ENCODE measurements at places on chromosomes 3 and 15.

DNA sequence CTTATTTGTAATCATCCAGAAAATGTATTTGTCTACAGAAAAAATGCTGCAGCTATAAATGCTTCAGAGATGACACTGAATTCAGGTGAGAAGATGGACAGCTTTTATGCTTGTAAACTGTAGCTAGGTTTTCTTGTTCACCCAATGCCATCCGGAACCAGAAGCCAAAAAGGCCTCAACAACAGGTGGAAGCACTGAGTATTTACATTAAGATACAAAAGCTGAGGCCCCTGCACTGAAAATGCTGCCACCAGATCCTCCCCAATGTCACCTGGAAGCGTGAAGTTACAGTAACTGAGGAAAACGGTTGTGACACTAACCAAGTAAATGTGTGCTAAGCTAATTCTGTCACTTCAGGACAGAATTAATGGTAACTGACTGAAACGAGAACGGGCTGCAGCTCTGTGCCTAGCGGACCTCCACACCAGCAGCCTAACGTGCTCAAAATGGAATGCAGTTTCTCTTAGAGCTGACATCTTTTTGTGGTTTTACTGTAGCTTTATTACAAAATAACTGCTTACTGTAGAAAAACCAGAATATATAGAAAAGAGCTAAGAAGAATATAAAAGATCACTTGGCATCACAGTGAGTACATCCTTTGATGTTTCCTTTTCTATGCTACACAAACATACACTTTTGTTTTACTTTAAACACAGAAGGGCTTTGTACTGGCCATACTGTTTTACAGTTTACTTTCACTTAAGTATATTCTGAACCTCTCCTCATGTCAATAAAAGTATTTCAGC lies 7.6 kb downstream of the CHSY1 start:
- no peak for DNase-seq

GRCh38 chr3:57093971-57094535 lies 33.6 kb downstream of the SPATA12 start:
- no peak for DNase-seq

GRCh38 chr3:103926936-103927335 lies 1439.8 kb upstream of the ALCAM start:
- DNase-seq = no peak

GRCh38 chr3:81105206-81105605 lies 656.2 kb downstream of the GBE1 start:
- no peak for DNase-seq

DNA sequence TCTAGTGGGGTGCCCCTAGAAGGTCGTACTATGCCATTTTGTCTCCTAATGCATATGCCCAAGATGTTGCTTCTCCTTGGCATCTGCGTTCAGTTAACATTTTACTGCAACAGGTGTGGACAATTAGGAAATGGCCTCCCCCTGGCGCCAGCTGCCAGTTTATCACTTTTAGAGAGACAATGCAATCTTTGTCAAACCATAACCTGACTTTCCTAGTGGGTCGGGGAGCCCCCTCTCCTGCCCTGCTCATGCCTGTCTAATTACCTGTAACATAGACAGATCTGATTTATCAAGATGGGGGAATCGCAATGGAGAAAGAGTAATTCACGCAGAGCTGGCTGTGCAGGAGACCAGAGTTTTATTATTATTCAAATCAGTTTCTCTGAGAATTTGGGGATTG lies 353.7 kb upstream of the SGO1 start:
- no peak for DNase-seq

DNA sequence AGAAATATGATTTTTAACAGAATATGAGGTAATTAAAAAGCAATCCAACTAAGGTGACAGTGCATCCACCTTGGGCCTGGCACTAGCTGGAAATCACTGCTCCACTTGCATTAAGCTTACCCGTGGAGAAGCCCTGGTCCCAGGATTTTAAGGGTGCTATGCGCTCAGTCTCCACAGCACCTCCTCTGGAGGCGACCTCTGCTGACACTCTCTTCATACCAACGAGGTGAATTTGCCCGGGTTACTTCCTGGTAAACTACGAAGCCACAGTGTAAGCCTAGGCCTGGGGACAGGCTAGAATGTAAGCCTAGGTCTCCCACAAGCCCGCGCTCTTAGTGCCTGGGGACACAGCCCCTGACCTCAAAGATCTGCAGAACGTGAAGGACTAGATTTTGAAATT lies 793 bp downstream of the APOD start:
- no peak for DNase-seq

- no peak for DNase-seq
Observed at GRCh38 chr15:66891776-66892175, 173.6 kb upstream of the SMAD3 start.

GRCh38 chr3:114714237-114714636 lies 420.4 kb downstream of the TIGIT start:
- DNase-seq = no peak

GRCh38 chr15:74598126-74598842 lies 17.4 kb upstream of the CLK3 start:
- DNase-seq = peak; percentile 87

- no peak for DNase-seq
Observed at GRCh38 chr15:42367041-42367440, 7.7 kb downstream of the CAPN3 start.

GRCh38 chr3:141331377-141332318 lies 36.7 kb upstream of the ZBTB38 start:
- no peak for DNase-seq

DNA sequence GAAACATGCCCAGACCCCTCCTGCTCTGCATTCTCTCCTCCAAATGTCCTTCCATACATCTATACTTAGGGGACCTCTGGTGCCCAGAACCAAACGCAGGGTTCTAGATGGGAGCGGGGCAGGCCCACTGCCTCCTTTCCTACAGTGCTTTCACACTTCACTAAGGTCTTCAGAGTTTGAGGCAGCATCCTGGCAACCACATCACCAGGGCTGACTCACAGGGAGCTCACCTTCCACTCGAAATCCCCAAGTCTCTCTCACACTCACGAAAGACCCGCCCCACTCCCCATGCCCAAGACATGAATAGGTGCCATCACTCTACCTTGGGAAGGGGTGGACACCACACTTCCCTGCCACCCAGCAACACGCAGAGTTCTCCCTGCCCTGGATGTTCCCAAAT lies 18.9 kb downstream of the HOMER2 start:
- no peak for DNase-seq

DNA sequence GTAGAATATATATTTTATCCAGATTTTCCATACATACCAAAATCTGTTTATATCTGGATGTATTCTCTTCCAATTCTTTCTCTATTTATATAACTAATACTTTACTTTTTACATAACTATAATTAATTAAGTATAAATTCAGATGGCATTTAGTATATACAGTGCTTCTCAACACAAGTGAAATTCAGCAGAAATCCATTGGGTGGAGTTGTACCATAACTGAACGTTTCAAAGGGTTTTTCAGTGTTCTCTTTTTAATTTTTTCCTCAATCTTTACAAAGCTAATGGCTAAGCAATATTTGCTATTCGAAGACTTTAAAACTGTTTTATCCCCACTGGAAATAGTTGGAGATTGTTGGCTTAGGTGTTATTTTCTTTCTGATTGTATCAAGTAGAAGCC lies 13.9 kb upstream of the ZBBX start:
- no peak for DNase-seq

DNA sequence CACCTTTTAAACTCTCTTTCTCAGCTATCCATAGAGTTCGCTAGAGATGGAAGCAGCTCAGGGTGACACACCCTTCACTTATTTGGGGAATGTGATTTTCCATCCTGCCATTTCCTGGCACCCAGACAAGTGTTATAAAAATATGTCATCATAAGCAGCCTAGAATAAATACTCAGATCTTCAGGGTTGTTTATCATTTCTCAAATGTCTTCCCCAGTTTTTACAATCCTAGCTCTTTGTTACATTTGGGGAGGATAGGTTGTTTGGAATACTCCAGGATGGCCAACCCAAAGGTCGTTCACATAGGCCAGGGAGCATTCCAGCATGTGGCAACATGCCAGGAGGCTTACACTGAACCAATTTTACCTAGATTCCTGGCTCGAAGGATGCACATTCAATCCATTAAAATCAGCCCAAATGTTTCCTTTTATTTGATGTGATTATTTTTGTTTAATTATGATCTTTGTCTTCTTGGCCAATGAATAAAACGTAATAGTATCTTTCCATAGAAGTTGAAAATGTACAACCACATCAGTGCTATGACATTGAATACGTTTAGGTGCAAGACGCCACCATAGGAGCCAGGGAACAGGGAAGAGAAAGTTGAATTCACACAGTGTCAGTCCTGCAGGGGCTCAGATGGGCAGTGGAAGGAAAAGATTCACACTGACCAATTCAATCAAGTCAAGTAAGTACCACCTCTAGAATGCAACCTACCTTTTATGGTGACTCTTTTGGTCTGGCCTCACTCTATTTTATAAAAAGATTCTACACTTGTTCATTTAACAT lies 537.7 kb upstream of the MDFIC2 start:
- no peak for DNase-seq

DNA sequence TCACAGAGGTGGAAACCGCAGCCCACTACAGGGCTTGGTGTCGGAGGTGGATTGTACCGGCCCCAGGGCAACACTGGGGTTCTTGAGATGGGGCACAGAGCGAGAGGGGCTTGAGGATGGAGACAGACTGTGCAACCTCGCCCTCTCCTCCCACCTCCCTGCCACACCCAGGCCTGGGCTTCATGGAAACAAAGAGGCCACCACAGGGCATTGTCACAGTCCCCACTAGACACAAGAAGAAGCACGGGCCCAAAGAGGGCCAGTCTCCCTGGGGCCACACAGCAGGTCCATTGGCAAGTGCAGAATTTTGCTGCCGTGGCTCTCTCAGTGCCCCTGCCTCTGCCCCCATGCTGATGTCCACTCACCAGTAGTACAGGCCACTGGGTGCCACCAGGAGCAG lies 4.1 kb upstream of the CALML4 start:
- no peak for DNase-seq

- no peak for DNase-seq
Observed at GRCh38 chr3:122677216-122677615, 3.4 kb upstream of the PARP14 start.

- no peak for DNase-seq
Observed at GRCh38 chr3:22007368-22007767, 256.4 kb upstream of the ZNF385D start.

DNA sequence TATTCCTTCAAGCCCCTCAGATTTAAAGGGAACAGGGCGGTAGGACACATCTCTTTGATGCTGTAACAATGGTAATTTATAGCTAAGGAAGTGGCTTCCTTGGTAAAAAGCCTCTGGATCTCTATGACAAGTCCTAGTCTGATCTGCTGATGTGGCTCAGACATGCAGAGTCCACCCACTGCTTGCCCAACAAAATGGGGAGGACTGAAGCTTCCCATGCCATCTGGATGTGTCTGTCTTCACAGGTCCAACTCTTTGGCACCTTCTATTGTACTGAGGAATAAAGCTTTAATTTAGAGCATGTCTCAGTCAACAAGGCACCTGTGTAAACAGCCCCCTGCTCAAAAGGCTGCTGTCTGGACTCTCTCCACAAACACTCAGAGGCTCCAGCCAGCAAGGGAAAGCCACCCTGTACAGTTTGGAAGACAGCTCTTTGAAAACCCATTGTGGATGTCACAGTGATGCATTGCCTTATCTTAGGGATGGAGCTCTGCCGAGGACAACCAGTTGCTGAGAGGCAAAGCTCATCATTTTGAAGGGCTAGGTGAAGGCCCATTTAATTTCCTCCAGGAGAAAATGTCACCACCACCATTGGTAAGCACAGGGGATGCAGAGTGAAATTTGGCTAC lies 348.6 kb upstream of the GRM7 start:
- no peak for DNase-seq

GRCh38 chr15:98513428-98513986 lies 134.8 kb upstream of the IGF1R start:
- DNase-seq = no peak

DNA sequence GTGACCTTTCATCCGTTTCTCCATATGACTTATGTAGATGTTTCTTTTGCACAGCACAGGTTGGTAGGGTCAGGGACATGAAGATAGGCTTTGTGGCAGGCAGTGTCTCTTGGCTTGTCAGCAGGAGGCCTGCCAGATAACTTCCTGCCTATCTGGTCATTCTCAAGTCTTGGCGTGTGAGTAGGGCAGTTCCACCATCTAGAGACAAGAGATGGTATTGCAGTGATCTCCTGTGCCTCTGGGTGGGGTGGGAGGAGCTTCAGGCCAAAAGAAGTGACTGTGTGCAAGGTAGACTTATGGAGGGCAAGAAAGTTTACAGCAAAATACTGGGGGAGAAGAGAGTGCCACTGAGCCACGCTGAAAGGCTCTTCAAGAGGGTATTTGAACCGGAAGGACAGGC lies 11.0 kb downstream of the TEX264 start:
- DNase-seq = peak; percentile 89

DNA sequence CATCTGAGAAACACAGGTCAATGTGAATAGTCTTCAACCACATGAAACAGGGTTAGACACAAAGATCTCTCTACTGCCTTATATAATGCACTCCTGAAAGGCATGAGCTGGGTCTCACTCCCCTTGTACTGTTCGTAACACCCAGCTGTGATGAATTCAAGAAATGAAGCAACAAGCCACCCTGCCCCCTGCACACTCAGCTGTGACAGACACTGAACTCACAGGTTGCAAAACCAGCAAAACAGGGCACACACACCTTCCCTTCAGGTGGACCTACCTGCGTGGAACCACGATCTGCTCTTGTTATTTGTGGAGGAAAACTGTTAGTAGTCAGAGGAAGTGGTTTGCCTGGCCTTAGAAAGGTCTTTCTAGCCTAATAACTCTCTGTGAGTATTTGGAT lies 64.5 kb downstream of the CERS3 start:
- no peak for DNase-seq

- DNase-seq = no peak
Observed at GRCh38 chr3:197761784-197762183, 12.1 kb downstream of the FYTTD1 start.

DNA sequence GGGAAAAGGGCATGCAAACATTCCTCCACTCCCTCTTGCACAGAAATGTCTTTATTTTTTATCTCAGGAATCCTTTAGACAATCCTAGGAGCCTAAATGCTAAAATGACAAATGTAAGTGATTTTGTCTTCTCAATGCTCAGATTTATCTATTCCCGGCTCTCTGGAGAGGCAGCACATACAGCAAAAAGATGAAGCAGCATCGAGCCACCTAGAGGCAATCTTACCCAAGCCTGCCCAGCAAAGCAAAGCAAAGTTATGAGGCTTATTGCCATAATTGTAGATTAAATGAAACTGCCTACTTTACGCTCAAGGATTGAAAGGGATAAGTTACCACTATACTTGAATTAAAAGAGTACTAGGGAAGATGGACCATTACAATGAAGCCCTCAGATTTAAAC lies 750.4 kb upstream of the NR2F2 start:
- no peak for DNase-seq

- no peak for DNase-seq
Observed at GRCh38 chr15:45794712-45795439, 160.0 kb downstream of the SQOR start.

All from CD4-positive, alpha-beta T cell treated with Interleukin-4 for 4 hours (primary cell).